ENCODE measurements at places on chromosomes 16 and 17. TPM values are rescaled to one million over a fixed set of nuclear protein-coding genes. Genes with fewer than 3 reads are reported as not detected.

DNA sequence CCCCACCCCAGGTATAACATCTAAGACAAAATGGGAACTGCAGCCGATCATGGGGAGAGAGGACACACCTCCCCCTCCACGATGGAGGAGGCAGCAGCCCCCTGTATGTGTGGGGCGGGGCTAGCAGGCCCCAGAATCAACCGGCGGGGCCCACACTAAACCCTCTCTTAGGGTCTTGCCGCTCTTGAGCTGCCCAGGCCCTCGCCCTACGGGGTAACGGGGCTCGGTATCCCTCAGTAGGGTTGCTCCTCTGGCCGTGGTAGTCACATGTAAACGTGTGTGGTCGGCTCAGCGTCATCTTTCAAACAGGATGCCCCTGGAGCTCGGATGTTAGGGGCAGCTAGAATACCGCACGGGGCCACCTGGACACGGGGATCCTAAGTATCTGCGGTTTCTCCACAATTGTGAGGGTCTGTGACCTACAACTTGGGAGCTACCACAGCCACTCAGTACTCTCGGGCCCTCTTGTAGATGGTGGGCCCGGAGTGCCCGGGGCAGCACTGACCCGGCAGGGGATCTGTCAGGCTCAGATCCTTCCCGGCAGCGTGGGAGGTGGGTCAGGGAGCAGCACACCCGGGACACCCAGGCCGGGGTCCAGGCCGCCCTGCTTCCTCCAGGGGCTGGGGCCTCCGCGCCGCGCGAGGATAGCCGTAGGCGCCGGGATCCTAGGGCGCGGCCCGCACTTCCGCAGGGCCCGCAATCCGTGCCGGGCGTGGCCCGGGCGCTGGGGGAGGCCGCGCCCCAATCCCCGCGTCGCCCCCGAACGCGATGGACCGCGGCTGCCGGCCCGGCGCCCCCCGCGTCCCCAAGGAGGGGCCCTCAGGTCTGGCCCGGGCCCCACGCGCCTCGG is 781 bp downstream of the ARHGDIA start:
- DNase-seq, result no peak

DNA sequence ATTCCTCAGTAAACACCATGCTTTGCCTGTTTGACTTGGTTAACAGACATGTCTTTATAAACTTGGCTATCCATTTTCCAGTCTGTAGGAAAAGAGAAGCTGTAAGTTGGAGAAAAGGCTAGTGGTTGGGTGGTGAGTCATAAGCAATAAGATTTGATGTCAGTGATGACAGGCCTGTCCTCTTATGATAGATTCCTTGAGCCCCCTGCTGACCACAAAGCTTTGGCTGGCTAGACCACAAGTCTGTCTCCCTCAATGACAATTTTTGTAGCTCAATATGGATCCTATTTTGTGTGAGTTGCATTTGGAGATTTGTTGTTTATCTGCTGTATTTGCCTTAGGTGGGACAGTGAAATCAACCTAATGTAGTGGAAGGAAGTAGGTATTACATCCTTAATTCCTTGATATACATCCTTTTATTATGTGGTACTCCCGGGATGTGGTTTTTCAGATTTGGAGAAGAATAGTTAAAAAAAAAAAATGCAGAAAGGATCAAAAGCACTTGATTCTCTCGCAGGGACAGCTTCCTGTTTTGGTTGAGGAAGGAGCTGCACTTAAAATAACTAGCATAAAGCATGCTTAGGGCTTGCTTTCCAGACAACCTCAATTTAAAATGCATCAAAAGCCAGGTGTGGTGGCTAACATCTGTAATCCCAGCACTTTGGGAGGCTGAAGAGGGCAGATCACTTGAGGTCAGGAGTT is 67.4 kb downstream of the SIAH1 start:
- DNase-seq, result no peak

DNA sequence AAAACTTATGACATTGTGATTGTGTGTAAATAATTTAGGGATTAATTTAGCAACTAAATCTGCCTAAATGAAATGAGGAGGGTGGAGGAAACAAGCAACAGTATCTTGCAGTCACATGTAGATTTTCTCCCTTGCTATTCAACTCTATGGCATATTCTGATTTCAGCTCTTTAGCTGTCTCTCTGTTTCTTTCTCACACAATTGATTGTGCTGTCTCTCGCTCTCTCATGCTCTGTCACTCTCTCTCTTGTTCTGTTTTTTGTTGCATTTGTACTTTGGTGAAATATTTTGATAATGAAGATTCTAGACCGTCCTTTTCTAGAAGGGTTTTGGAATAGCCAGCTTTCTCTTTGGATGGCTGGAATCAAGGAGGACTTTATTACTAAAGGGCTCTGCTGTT is 70.6 kb downstream of the BCAS3 start:
- no peak for DNase-seq

DNA sequence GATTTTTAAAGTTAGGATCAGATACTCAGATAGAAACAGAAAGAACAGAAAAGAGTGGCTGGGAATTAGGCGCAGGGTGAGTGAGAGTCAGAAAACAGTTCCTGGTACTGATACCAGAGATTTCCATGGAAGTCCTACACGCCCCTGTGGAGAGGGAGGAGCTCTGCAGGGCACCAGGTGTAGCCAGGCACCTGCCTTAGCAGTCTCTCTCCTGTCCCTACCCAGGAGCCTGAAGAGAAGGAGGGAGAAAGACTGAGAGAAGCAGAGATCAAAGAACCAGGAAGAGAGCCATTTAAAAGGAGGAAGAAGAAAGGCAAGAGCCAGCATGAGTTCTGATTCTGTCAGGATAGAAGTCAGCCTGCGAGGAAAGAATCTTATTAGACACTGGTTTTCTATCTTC is 65.0 kb downstream of the CBLN1 start:
- DNase-seq, result no peak

GRCh38 chr16:81553080-81553813 is 108.6 kb downstream of the CMIP start:
- no peak for DNase-seq

Gene ABCC12
- total RNA-seq, result not detected

Gene SLX1A
- total RNA-seq, result 7.5 TPM

Gene RETREG3
- total RNA-seq, result 17.6 TPM

All from left ventricle myocardium inferior (tissue), 1 donor.